Muscle of leg (tissue), 16 donors: ENCODE measurements at places on chromosomes 2 and 18. TPM values are rescaled to one million over a fixed set of nuclear protein-coding genes. Genes with fewer than 3 reads are reported as not detected.
A peak's percentile ranks its signal among the peaks of the same experiment; 100 is the strongest.

- no peaks in the 10 kb centered on the region for H3K27me3 ChIP-seq
- peaks cover 45% of the 10 kb centered on the region for H3K4me1 ChIP-seq
- no peaks in the 10 kb centered on the region for H3K36me3 ChIP-seq
- peak within 1 kb of the TSS; percentile 90 for H3K27ac ChIP-seq
These were observed at the start of gene VAMP5 for GRCh38 chr2:85584354-85584856. Gene VAMP5 (plus strand): TSS chr2:85584431. CDS start chr2:85584491, 60 bp downstream.

DNA sequence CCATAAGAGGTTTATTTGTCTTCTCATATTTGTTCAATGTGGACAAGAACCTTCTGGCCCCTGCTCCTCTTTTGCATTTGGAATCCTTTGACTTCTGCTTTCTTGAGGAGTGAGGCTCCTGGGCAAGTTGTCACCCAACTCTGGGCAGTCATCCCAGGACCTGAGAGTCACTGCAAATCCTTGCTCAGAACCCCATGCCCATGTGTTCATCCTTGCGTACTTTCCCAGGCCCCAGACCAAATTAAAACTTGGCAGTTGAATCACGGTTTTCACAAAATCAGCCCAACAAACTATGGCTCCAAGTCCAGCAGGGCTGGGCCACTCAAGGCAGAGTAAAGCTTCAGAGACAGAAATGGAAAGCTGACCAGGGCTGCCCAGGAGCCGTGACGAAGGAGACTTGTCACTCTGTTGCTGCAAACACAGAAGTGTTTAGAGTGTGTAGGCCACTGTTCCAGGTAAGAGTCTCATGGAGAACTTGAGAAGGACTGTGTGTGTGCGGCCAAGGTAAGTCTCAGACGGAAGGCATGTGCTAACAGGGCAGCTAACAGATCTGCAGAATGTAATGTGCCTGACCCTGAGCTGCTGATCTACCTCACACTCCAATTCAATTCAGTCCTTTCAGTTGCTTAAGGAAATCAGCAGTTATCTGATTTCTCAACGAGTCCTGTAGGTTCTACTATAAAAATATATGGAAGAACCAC, 549.4 kb upstream of the HS6ST1 start:
- DNase-seq, result no peak
- H3K36me3 ChIP-seq, result no peaks in the 10 kb centered on the region
- no peaks in the 10 kb centered on the region for H3K4me1 ChIP-seq

DNA sequence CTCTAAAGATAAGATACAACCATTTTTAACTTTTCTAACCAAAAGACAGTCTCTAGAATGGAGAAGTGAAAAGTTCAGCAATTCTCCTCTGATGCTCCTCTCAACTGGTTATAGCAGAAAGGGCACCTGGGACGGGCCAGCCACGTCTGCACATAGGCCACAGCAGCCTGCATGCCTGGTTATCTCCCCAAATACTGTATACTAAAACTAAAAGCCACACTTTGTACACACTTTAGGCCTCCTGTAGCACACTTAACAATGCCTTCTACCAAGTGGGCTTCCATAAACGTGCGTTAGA, 179.1 kb downstream of the ANKRD44 start:
- H3K4me1 ChIP-seq, result no peaks in the 10 kb centered on the region
- no peaks in the 10 kb centered on the region for H3K36me3 ChIP-seq
- H3K4me3 ChIP-seq, result no peak overlapping the region
- H3K27ac ChIP-seq, result no peak overlapping the region

GRCh38 chr18:66553824-66554223, 50.1 kb downstream of the CDH19 start:
- H3K4me1 ChIP-seq, result no peaks in the 10 kb centered on the region

DNA sequence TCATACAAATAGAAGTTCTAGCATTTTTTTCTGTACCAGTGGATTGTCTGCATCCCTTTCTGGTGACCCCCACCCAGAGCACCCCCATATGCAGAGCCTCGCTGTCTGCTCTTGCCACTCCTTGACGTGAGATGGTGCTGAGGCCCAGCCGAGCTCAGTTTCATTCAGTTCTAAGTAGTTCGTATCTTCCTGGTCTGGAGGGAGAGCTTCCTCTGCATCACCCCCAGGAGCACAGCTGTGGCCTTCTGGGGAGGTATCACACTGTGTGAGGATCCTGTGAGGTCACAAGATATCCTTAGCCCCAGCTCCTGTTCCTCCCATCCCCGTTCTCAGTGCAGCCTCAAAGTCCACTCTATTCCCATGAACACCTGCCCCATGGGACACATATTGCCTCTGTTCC, 132.7 kb downstream of the PTGR3 start:
- no peak overlapping the region for H3K4me3 ChIP-seq
- H3K27me3 ChIP-seq, result no peaks in the 10 kb centered on the region
- H3K36me3 ChIP-seq, result no peaks in the 10 kb centered on the region
- H3K4me1 ChIP-seq, result peaks cover 4% of the 10 kb centered on the region
- no peak for DNase-seq

VWA3B gene
- 0.13 TPM for total RNA-seq

PTPRN gene
- total RNA-seq, result 0.09 TPM

FNDC4 gene
- 11.0 TPM for total RNA-seq

CFC1 gene
- not detected for total RNA-seq
